ENCODE measurements at places on chromosomes 6 and 20. TPM values are rescaled to one million over a fixed set of nuclear protein-coding genes. Genes with fewer than 3 reads are reported as not detected.

The RCAN2 gene
- 1.3 TPM for total RNA-seq

The CSTF1 gene
- 105 TPM for total RNA-seq

The LAMA2 gene
- total RNA-seq = 13.3 TPM

The CST7 gene
- total RNA-seq = not detected

The TREML1 gene
- not detected for total RNA-seq

The CYP39A1 gene
- not detected for total RNA-seq

The R3HDML gene
- not detected for total RNA-seq

The CAGE1 gene
- not detected for total RNA-seq

The FAM83C gene
- not detected for total RNA-seq

The EDN1 gene
- 8.6 TPM for total RNA-seq

The SALL4 gene
- total RNA-seq = not detected

The GNRH2 gene
- 0.18 TPM for total RNA-seq

The DEFB132 gene
- total RNA-seq = not detected

The METTL24 gene
- not detected for total RNA-seq

The PLTP gene
- 5.0 TPM for total RNA-seq

The NR2E1 gene
- total RNA-seq = not detected

The ALDH5A1 gene
- 0.36 TPM for total RNA-seq

The APCDD1L gene
- total RNA-seq = 2.2 TPM

The EPHA7 gene
- not detected for total RNA-seq

The NT5DC1 gene
- total RNA-seq = 11.7 TPM

All from IMR-90 (cell line).